ENCODE measurements at places on chromosomes 6 and 20. TPM values are rescaled to one million over a fixed set of nuclear protein-coding genes. Genes with fewer than 3 reads are reported as not detected.

Gene SLC22A7
- not detected for total RNA-seq

Gene IPCEF1
- 0.62 TPM for total RNA-seq

Gene NINL
- total RNA-seq: 16.1 TPM

Gene SLC17A9
- total RNA-seq: 0.15 TPM
